ENCODE measurements at places on chromosomes 5 and 9.
A peak's percentile ranks its signal among the peaks of the same experiment; 100 is the strongest.

- DNase-seq, result no peak
These were observed 38.6 kb downstream of the MAT2B start for GRCh38 chr5:163544041-163544440.

- no peak for DNase-seq
These were observed 738.2 kb downstream of the BRINP1 start for GRCh38 chr9:118630931-118631595.

DNA sequence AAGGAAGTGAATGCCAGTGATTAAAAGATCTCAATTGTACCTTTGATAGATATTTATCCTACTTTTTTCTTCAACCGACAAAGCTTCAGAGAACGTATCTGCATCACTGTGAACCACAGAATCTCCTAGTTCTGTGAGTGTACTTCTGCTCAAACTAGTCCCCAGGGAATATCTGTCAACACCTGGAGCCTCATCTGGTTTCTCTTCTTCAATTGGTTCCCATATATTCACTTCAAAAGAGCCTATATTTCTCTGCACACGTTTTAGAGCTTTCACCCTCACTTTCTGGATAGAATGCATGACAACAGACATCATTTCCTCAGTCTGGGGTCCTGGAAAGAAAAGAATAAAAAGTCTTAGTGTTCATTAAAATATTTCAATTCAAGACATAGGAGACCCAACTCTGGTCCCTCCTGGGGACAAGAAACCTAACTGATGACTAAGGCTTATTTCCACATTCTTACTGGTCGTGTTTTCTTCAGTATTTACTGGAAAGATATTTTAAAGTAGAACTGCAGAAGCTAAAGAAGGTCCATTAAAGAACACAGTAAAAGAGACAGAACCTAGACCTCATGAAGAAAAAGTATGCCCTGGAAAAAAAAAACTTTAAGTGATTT lies 64.3 kb downstream of the CPLANE1 start:
- DNase-seq, result no peak

- no peak for DNase-seq
These were observed 46.3 kb downstream of the SMIM15 start for GRCh38 chr5:61115968-61116367.

GRCh38 chr9:35510754-35511428 lies 21.0 kb downstream of the RUSC2 start:
- peak; percentile 100 for DNase-seq

DNA sequence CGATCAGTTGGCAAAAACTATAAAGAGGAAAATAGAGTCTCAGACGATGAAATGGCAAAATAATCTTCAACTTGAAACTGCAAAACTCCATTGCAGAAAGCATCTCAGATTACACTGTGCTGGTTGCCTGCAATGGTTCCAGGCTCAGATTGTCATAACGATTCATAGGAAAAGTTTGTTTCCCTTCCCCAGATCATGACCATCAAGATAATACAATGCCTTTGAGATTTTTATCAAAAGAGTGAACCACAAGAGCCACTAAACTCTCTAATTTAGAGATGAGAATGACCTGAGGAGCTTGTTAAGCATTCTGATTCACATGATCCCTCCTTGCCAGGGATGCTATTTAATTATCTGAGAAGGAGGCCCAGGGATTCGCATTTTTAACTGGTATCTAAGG lies 52.6 kb upstream of the ITGA1 start:
- no peak for DNase-seq

DNA sequence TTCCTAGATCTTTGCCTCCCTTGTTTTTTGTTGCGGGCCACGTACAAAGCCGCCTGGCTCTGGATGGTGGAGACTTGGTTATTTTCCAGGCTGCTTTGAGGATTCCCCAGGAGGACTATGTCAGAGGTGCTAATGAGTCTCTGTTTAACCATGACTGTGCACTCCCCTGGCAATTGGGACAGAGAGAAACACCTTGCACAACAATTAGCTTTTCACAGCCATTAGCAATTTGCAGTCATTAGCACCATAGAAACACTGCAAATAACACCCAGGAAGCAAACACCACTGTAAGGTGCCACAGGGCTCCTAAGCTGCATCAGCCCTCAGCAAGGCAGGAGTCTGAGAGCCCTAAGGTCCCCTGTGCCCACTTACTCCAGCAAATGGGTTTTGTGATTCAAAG lies 201.0 kb upstream of the VLDLR start:
- DNase-seq, result no peak

DNA sequence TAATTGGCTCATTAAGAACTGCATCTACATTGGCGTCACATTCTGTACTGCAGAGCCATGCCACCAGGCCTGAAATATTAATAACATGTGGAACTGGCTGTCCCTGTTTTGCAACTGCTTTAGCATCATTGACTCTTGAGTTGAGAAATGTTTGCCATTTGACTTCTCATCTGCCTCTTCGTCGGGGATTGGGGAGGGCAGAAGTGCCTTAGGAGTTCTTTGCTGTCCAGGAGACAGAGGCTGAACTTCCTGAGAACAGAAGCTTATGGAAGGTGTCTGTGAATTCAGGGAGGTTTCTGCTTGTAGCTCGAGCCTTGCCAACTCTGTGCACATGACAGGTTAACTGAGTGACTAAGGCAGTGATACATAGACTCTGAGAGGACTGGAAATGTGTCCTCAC lies 265.0 kb downstream of the KIF4B start:
- DNase-seq, result no peak

- no peak for DNase-seq
These were observed 868.7 kb upstream of the CDH9 start for GRCh38 chr5:27906931-27907601.

- DNase-seq, result no peak
These were observed 49.0 kb downstream of the ADAMTS2 start for GRCh38 chr5:179296150-179296821.
